ENCODE measurements at places on chromosomes 11 and 22. TPM values are rescaled to one million over a fixed set of nuclear protein-coding genes. Genes with fewer than 3 reads are reported as not detected.

Gene TRIM48
- not detected for total RNA-seq

Gene LUZP2
- total RNA-seq, result not detected

Gene APOL6
- total RNA-seq, result 8.7 TPM

Gene DLG2
- 0.42 TPM for total RNA-seq

Gene MS4A6A
- total RNA-seq, result 0.60 TPM

Gene MMP10
- 13.3 TPM for total RNA-seq

Gene MS4A12
- total RNA-seq, result not detected

Gene ART1
- not detected for total RNA-seq

Gene NPAS4
- not detected for total RNA-seq

Gene HORMAD2
- not detected for total RNA-seq

- no peak for DNase-seq
These were observed 4.9 kb upstream of the NUDT8 start for GRCh38 chr11:67634366-67635230.

DNA sequence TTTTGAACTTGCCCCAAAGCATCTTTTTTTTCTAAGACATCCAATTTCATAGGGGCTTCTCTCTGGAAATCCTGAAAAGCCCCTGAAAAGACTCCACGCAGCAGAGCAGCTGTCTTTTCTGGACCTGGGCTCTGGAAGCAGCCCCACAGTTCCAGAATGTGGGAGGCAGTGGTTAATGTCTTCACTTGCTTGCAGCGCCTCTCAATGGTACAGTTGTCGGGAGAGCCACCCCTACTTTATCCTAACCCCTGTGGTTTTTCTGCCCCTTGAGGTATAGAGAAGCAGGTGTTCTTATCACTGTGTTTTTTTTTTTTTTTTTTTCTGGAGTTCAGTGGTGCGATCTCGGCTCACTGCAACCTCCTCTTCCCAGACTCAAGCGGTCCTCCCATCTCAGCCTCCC is 83.4 kb upstream of the SORL1-AS1 start:
- no peak for DNase-seq

DNA sequence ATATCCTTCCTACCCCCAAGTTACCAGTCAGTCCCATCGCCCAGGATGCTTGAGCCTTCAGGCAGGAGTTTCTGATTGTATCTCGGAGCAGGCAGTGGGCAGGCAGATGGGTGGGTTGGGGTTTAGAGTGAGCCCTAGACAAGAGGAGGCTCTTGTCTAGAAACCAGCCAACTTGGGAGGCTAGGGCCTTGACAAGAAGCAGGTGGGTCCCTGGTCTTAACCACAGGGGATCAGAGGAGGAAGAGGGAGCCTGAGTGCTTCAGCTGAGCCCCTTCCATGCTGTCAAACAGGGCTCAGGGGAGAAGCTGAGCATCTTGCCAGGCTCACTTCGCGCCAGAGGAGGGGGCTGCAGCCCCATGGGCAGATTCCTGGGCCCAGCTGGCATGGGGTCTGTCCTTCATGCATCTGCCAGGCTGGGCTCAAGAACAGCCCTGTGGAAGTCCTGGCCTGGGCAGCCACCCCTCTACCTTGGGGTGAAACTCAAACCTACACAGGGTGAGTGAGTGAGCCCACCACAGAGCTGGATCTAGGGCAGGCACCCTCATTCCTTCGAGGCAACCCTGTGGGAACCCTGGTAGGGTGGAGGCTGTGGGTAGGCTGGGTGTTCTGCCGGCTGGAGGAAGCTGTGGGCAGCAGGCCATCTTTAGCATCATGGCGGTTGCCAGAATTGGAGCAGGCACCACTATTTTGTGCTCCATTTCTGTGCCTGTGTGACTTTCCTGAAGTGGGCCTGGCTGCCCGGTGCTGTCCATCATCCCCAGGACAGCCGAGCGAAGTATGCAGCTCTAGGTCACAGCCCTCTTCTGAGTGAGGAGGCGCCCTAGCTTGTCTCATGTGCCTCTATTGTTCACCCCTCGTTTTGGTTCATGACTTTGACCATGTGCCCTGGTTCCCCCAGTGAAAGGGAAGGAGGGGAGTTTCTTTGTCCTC is 108.1 kb downstream of the MORC2 start:
- no peak for DNase-seq

GRCh38 chr22:43345356-43345755 is 2.2 kb upstream of the SCUBE1 start:
- DNase-seq, result no peak

GRCh38 chr11:124467381-124467927 is 22.0 kb upstream of the OR8B8 start:
- no peak for DNase-seq

DNA sequence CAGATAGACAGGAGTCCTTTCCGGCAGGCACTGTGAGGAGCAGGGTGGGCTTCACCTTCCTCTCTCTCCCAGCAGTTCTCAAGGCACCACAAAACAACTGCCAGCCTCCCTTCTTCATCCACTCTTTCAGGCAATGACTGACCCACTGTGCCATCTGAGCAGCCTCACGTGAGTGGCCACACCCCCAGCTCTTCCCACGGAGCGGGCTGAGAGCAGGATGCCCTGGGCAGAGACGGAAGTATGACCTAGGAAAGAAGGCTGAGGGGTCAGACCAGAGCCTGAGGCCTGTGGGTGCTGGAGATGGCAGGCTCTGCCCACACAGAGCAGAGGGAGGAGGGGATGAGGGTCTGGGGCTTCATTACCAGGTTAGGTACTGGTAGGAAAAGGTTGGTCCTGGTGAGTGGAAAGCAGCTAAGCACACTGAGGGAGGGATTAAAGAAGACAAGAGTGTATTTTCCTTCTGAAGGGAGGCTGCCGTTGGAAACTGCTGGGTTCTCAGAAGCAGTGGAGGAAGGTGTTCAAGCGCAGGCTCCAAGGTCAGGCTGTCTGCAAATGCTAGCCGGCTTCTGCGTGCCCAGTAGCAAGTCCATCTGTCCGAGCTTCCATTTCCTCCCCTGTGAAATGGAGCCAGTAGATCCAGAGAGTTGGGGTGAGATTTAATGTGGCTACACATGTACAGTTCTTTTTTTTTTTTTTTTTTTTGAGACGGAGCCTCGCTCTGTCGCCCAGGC is 4.6 kb downstream of the NLRP6 start:
- DNase-seq, result no peak

DNA sequence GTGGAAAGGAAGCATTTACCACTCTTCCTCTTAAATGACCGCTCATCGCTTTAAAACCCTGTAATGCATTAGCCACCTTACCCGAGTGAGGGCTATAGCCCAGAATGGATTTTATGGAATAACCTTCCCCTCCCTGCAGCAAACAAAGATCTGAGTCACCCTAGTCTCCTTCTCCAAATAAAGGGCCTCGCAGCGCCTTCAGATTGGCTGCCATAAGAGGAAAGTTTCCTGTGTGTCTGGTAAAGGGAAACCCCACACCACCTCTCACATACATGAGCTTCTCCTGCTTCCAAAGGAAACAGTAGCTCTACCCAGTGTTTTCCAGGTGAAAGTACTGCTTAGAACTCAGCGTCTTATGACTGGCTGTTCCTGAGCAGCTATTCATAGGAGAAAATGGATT is 47.8 kb downstream of the PPP2R1B start:
- no peak for DNase-seq

GRCh38 chr11:134764966-134765365 is 352.9 kb upstream of the B3GAT1 start:
- no peak for DNase-seq

DNA sequence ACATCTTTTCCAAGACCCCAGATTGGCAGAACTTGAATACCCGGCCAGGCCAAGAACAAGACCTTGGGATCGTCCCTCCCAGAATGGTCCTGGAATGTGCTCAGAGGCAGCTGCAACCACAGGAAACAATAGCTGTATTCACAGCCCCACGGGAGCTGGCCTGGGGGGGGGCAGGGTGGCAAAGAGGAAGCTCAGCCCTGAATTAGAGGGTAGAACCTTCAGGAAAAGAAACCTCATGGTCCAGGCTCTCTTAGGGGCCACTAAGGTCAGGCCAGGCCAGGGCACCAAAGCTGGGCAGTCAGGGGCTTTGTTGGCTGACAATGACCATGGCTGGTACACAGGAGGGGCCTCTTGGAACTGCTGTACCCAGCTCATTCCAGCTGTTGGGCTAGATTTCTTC is 17.3 kb downstream of the RPL27A start:
- no peak for DNase-seq

DNA sequence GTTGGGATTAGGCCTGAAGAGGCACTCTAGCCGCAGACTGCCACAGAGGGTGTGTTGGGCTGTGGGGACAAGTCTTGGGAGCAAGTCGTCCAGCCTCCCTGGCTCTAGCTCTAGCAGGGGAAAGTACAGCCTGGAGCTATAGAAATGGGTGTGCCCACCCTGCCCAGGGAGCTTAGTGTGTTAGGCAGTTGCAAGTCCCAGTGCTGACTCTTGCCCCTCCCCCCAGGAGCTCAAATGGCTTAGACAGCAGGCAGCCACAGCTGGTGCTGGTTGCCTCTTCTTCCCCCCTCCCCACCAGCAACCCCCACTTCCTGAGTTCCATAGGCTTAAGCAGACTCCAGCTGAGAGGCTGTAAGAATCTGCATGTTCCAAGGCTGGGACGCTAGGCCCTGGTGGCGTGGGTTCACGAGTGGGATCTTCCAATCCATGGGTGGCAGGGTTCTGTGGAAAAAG is 61.2 kb downstream of the GUCY1A2 start:
- DNase-seq, result no peak

DNA sequence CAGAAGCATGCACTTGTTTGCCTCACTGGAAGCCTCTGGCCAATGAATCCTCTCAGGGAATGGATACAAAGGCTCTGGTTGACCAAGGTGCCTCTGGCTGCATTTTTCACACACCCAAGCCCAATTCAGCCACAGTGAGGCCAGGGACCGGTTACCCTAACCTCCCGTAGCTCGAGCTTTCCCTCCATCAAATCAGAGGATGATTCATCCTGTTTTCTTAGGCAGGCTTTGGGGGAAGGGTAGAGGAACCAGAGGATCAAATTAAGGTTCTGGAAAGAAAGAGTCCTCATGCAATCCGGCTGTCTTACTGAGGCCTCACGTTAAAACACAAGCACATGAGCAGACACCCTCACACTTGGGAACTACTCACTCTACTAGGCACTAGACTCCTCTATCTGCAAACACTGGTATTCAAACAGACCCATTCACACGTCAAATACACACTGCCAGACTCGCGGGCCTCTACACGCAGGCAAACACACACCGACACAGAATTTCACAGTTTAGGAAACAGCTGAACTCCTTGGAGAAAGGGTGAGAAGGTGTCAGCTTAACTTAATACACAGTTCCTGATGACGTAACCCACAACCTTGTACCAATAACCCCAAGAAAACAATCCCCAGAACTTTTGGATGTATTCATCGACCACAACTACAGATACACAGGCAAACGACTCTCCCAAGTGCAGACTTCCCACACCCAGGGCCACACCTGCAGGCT is 12.4 kb downstream of the NRXN2 start:
- no peak for DNase-seq

GRCh38 chr11:94722735-94723134 is 45.4 kb upstream of the AMOTL1 start:
- DNase-seq, result no peak

GRCh38 chr11:112178428-112178827 is 3.1 kb downstream of the BCO2 start:
- no peak for DNase-seq

- DNase-seq, result no peak
These were observed 13.7 kb upstream of the TSPAN18 start for GRCh38 chr11:44713022-44713421.

DNA sequence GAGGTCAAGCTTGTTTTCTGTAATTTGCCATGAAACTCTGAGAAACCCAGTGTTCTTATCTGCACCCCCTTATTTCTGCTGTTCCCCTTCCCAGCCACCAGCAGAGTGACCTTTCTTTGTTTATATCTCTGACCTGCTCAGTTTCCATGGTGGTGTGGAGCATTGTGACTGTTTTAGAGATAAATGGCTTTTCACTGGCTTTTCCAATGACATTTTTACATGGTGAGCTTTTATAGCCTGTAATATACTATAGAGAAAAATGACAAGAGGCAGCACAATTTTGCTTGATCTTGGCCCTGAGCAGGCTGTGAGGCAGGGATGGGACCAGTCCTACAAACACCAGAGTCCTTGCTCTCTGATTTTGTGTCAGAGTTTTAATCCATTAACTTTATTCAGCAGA is 233.9 kb downstream of the FAT3 start:
- DNase-seq, result no peak

GRCh38 chr11:12403997-12404350 is 26.6 kb downstream of the PARVA start:
- no peak for DNase-seq

- no peak for DNase-seq
These were observed 1631.4 kb upstream of the TENM4 start for GRCh38 chr11:81072273-81072672.

GRCh38 chr11:364991-365725 is 4.1 kb upstream of the B4GALNT4 start:
- no peak for DNase-seq

DNA sequence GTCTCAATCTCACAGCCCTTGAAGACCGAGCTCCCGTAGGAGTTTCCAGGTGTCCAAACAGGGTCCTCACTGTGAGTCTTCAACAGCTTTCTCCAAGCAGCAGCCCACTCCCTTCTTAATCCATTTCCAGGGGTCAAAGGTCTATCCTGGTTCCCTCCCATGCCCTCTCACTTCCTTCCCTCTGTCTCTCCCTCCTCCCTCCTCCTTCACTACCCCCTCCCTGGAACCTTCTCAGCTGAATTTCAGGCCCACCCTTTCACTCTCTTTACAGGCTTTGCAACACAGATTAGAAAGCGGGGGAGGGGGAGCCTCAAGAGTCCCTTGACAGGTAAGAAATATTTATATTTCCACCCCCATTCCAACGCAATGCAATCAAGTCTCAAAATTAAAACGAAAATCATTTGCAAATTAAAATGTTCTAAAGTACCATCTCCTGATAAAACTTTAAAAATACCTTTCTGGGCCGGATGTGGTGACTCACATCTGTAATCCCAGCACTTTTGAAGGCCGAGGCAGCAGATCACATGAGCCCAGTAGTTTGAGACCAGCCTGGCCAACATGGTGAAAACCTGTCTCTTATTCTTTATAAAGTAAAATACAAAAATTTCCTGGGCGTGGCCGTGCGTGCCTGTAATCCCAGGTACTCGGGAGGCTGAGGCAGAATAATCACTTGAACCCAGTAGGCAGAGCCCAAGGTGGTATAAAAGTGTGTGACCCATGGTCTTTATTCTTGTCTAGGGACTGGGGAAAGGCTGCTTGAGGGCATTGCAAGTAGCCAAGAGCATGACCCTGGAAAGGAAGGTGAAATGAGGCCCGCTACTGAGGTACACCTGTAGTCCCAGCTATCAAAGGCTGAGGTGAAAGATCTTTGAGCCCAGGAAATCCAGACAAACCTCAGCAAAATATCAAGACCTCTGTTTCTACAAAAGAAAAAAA is 865 bp upstream of the ZNF280A start:
- DNase-seq, result no peak

GRCh38 chr11:46560300-46560991 is 33.4 kb downstream of the AMBRA1 start:
- no peak for DNase-seq

- DNase-seq, result no peak
These were observed 144.9 kb downstream of the BCR start for GRCh38 chr22:23325183-23325582.

DNA sequence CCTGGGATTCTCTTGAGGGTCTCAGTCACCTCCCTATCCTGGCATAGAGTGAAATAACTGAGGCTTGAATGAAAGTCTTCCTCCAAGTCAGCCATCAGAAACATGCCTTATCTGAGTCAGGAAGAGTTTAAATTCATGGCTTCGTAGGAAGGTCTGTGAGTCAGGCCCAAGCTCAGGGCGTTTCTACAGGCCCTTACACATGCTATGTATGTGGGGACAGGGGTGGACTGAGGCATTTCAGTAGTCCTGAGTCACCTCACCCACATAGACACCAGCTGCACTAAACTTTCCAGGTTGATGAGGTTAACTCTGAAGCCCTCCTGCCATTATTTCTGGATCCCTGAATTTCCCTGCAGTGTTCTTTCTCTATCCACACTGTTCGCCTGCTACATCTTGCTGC is 134.6 kb upstream of the RCN1 start:
- no peak for DNase-seq

- no peak for DNase-seq
These were observed 133.8 kb upstream of the TRPC6 start for GRCh38 chr11:101717619-101718018.

Data from pulmonary artery endothelial cell (primary cell).